NCI-H2029 treated with DMSO at 0.1 percent for 48 hours (cell line): ENCODE measurements at places on chromosomes 6 and 20.

DNA sequence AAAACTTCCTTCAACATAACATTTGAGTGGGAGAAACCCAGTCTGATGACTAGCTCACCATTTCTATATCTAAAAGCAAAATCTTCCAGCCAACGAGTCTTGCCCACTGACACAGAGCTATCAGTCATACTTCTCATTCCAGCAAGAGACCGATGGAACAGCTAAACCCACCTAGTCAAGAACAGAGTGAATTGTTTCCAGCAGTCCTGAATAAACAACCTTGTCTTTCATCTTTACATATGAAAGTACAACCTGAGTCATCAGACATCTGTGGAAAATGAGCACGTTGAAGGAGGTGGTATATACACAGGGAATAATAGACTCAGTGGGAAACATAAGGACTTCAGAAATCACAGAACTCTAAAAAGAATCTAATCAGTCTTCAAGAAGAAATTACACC lies 23.8 kb downstream of the NRSN1 start:
- no peak for DNase-seq

- no peak for DNase-seq
Measured at GRCh38 chr6:169918239-169918953, 167.0 kb downstream of the ERMARD start.

- DNase-seq = no peak
Measured at GRCh38 chr6:157954150-157955117, 27.2 kb upstream of the SYNJ2 start.

- DNase-seq = no peak
Measured at GRCh38 chr6:74519163-74519562, 686.7 kb downstream of the COL12A1 start.

GRCh38 chr6:149317644-149318571 lies at the start of gene TAB2:
TSS of gene TAB2 (plus strand) at chr6:149317712. CDS start at chr6:149369998, 52,286 bp downstream.
- DNase-seq = no peak

- DNase-seq = no peak
Measured at GRCh38 chr6:157614026-157614568, 208.9 kb upstream of the SNX9 start.

DNA sequence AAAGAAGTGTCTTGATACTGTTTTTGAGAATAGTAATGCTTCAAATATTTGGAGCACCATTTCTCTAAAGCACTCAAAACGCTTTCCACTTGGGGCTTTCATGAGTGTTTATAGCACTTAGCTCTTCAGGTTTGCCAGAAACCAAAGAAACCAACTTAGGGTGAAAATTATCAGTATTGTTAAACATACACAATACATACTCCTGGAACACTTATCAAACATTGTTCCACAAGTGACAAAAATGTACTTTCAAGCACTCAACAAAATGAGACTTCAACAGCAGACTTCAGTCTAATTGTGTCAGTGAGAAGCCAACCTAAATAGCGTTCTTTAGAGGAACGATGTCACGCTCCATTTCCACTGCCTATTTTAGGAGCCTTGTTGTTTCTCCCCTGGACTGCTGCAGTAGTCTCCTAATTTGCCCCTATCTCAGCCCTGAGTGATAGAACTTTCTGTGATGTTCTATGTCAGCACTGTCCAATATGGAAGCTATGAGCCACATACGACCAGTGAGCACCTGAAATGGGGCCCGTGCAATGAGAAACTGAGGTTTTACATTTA lies 461.3 kb downstream of the KIF16B start:
- no peak for DNase-seq

- no peak for DNase-seq
Measured at GRCh38 chr6:166588691-166589336, 2.3 kb upstream of the RAMACL start.

DNA sequence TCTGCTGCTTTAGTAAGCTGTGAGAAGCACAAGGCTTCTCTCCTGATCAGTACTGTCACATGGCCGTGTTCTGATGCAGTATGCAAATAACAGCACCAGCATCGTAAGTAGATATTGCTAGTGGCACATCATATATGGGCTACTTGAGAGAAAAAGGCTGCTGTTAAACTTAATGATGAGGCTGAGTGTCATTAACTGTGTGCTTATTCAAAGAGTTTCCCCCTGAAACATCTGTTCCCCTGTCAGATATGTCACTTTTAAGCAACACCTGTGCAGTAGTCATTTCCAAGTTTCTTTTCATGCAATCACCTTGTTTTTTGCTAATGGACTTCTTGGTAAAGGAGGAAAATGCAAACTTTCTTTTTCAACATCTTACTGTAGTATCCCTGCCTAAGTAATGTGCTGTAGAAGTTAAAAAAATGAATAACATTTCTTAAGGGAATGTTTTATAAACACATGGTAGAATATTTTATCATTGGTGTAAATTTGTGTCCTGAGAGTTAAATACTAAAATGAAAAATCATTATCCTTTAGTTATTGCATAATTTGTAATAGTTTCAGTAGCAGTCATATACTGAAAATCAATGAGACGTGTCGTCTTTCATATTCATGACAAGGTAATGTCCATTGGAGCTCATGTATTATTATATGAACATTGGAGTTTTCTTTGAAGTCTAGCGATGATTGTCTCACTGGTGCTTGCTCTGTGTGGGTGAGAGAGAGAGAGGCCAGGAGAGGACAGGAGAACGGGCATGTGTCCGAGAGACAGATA lies 366.3 kb downstream of the CDKAL1 start:
- no peak for DNase-seq

- DNase-seq = no peak
Measured at GRCh38 chr6:131575834-131576478, 2.9 kb downstream of the ARG1 start.

GRCh38 chr6:137581019-137581707 lies 87.0 kb upstream of the OLIG3 start:
- no peak for DNase-seq

DNA sequence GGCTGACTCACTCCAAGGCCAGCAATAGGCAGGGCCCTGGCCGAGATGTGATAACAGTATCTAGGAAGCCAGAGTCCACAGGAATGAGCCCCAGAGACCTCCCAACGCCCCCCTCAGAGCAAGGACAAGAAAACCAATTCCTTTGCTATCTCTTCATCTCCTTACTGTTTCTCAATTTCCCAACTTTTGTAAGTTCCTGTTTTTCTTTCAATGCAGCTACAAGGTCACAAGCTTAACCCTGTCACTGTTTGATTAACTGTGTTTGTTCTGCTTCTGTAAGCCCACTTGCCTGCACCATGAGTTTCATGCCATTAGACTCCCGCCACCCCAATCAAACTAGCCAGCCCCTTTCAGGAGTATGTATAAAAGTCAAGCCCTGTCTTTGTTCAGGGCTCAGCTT lies 3.5 kb downstream of the FKBP1C start:
- DNase-seq = no peak

- no peak for DNase-seq
Measured at GRCh38 chr6:5181510-5182317, 79.0 kb downstream of the LYRM4 start.

GRCh38 chr6:149266659-149267058 lies 50.9 kb upstream of the TAB2 start:
- no peak for DNase-seq

DNA sequence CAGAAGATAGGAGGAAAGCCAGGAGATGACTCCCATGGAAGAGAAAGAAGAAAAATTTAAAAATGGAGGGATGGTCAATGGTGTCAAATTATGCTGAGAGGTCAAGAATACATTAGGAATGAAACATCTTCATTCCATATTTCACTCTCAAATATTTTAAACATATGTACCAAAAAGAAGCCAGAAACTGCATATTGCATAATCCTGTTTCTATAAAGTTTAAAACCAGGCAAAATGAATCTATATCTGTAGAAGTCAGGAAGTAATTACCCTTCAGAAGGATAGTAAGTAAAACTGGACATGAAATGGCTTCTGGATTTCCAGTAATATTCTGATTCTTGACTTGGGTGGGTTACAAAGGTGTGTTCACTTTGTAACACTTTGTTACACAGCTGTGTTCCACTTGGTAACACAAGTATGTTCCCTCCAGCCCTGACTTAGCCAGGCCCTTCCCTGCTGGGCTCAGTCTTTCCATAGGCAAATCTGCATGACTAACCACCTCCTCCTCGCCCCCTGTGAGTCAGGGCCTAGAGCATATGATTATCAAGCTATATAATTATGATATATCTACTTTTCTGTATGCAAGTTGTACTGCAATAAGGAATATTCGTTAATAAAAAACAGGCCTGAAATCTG lies 20.2 kb upstream of the C6orf141 start:
- DNase-seq = no peak

DNA sequence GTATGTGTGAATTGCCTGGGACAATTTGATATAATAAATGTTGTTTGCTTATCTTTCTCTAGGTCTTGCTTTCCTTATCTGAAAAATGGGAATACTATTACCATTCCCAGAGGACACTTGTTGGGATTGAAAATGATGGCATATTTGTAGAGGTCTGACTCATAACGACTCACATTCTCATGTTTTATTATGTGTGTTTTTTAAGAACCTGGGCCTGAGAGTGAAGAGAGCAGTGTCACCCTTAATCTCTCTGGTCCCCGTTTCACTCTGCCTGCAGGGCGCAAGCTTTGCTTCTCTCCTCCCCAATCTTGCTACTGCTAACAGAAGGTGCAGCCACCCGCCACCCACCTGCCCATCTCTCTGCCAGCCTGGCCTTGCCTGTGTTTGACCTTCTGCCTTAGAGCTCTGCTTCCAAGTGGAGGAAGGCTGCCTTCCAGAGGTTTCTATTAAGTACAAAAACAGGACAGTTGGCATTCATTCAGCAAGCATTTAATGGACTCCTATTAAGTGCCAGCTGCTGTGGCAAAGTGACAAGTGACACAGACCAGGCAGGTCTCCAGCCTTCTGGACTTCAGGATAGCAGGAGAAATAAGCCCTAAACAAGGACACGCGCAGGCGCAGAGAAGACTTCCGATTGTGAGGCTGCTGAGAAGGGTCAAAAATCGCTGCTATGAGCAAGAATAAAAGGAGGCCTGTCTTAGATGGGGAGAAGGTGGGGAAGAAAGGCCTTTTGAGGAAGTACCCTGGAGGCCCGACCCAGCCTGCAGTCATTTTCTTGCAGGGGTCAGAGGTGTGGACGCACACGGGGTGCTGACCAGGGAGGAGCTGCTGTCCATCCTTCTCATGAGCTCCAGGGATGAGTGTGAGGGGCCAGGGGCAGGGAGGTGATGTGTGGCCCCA lies 112.5 kb downstream of the JPH2 start:
- DNase-seq = no peak

DNA sequence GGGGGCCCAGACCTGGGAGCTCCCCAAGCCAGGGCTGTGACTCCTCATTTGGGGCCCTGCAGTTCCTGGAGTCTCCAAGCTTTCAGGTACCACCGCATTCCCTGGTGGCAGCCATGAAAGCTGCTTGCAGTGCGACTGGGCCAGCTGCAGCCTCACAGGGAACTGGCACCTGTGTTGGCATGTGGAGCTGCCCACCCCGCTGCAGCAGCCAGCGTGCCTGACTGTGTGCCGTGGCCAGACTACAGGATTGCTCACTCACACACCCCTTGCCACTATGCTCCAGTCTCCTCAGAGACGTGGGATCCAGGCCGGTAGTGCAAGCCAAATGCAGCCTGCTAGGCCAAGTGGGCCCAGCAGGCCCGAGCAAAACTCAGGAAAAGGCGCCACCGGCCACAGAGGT lies 450.7 kb downstream of the COL12A1 start:
- DNase-seq = no peak

DNA sequence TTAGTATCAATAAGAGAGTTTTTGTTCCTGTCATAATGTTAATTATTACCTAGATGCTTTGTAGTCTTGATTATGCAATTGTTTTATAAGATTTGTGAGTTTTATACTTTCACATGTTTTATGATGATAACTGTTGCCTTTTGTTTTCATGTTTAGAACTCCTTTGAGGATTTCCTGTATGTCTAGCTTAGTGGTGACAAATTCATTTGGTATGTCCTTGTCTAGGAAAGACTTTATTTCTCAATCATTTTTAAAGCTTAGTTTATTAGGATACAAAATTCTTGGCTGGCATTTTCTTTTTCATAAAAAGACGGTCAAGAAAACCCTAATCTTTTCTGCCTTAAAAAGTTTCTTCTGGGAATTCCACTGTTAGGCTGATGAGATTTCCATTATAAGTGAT lies 849.9 kb upstream of the EYS start:
- DNase-seq = no peak

DNA sequence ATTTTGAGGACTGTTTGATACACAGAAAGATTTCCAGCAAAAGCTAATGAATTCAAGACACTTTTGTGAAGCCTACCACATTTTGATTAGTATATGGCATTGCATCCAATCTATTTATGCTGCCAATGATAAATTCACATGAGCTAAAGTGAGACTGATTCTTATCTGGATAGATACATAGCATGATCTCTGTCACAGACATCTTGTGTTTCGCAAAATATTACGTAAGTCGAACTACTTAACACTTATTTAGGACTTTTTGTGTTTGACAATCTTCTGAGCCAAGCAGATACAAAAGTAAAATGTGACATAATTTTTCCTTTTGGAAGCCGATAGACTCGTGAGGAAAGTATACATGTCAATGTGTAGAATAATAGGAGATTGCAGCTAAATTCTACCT lies 251.6 kb downstream of the HACE1 start:
- no peak for DNase-seq

DNA sequence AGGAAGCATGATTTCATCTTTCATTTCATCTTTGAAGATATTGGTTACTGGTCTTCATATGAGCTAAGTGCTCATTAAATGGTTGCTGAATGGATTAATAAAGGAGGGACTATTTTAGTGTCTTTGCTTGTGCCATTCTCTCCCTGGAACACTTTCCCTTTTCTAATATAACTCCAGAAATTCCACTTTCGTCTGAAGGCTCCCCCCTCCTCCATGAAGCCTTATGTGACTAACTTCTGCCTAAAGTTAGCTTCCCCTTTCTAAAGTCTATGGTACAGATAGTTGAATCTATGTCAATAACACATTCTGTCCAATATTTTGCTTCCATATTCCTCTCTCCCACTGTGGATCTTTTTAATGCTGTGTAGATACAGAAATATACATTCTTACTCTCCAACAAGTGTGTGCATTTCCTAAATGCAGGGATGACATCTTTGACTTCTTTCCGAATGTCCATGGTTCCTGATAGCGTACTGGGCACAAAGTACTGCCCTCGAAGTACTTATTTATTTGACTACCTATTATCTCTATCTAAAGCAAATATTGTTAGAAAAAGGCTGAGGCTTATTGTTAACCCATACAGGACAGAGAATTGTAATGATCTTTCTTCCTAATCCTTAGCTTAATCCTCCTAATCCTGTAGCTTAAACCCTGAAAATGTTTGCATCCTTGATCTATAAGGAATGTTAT lies 84.7 kb upstream of the ELOVL5 start:
- no peak for DNase-seq

- DNase-seq = peak; percentile 86
Measured at GRCh38 chr6:5205877-5206850, 54.6 kb downstream of the LYRM4 start.

- DNase-seq = no peak
Measured at GRCh38 chr6:100176311-100176950, 182.4 kb upstream of the MCHR2 start.

DNA sequence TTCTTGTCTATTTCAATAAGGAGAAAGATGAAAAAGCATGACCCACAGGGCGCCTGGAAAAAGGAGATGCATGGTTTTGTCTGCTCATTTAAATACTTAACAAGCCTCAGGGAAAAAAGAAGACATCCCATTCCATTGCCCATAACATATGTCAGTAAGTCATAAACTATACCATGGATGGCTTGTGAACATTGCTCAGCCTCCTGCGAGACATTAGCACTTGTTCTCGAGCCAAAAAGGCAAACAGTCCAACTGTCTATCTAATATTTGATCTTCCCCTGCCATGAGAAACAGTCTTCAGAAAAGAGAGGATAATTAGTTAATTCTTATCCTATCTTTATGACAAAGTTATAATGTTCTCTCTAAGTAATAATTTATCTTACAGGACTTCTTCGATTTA lies 527.4 kb downstream of the HACE1 start:
- DNase-seq = no peak

- DNase-seq = no peak
Measured at GRCh38 chr6:113447088-113447831, 409.9 kb upstream of the MARCKS start.
